BJ (cell line): ENCODE measurements at places on chromosomes 7 and 10.

GRCh38 chr7:37675749-37676148 is 7.8 kb upstream of the GPR141 start:
- DNase-seq, result no peak

- no peak for DNase-seq
Observed at GRCh38 chr7:99734987-99735386, at the start of gene CYP3A7. TSS of gene CYP3A7 (minus strand) at chr7:99735196. CDS start at chr7:99735093, 103 bp downstream.

- DNase-seq, result no peak
Observed at GRCh38 chr7:82594665-82595064, 151.1 kb upstream of the CACNA2D1 start.

- DNase-seq, result peak; percentile 85
Observed at GRCh38 chr7:55065079-55065478, 46.3 kb downstream of the EGFR start.

GRCh38 chr7:152341914-152342236 is 93.9 kb downstream of the KMT2C start:
- DNase-seq, result no peak

- DNase-seq, result no peak
Observed at GRCh38 chr10:104123397-104123796, 1.4 kb downstream of the SFR1 start.

GRCh38 chr10:47095848-47096612 is 184.8 kb downstream of the PTPN20 start:
- no peak for DNase-seq

- DNase-seq, result no peak
Observed at GRCh38 chr7:17105701-17106100, 192.8 kb upstream of the AHR start.

- no peak for DNase-seq
Observed at GRCh38 chr7:12802070-12802469, 114.6 kb downstream of the ARL4A start.

GRCh38 chr10:78547397-78547796 is 513.7 kb downstream of the RPS24 start:
- no peak for DNase-seq

GRCh38 chr7:123987445-123987844 is 45.4 kb downstream of the TMEM229A start:
- no peak for DNase-seq

GRCh38 chr7:94374231-94374630 is 20.5 kb upstream of the COL1A2 start:
- DNase-seq, result peak; percentile 83

DNA sequence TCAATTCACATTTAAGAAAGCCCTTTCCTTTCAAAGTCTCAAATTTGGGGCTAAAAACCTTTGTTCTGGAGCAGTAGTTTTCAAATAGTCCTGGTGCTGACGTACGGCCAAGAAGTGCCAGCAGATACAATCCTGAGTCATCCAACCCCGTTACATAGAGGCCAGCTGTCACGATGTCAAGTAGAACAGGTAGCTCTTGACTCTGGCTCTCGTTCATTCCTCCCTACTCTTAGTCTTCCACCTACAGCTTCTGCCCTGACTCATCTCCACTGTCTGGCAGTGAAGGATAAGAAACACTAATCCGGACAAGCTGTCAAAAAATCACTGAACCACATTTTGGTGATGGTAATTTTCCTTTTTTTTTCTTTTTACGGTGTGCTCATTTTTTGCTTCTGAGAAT is 132.4 kb upstream of the PTN start:
- no peak for DNase-seq

GRCh38 chr7:39898867-39899266 is 51.2 kb upstream of the CDK13 start:
- no peak for DNase-seq

- DNase-seq, result no peak
Observed at GRCh38 chr10:103451091-103451813, 918 bp downstream of the CALHM2 start.

GRCh38 chr10:24115403-24115802 is 93.5 kb upstream of the KIAA1217 start:
- DNase-seq, result no peak

GRCh38 chr10:1561731-1562337 is 175.5 kb downstream of the ADARB2 start:
- no peak for DNase-seq
